ENCODE measurements at places on chromosomes 1 and 21. TPM values are rescaled to one million over a fixed set of nuclear protein-coding genes. Genes with fewer than 3 reads are reported as not detected.

The KRTAP19-6 gene
- not detected for total RNA-seq

The TSTD1 gene
- total RNA-seq, result not detected

The KCNJ15 gene
- total RNA-seq, result 0.07 TPM

The MYCL gene
- total RNA-seq, result 1.4 TPM

The GABRD gene
- total RNA-seq, result 0.74 TPM

The PGBD5 gene
- total RNA-seq, result 0.63 TPM

The CRYZ gene
- total RNA-seq, result 67.7 TPM

The NGF gene
- total RNA-seq, result 4.4 TPM

The CRYZL1 gene
- 10.2 TPM for total RNA-seq

The MROH7 gene
- not detected for total RNA-seq

The S100A14 gene
- total RNA-seq, result 0.45 TPM

The TCHH gene
- total RNA-seq, result 0.14 TPM

The RNU11 gene
- total RNA-seq, result not detected

The GOLT1A gene
- total RNA-seq, result 4.1 TPM

The TMPRSS3 gene
- total RNA-seq, result not detected

The BMP8B gene
- total RNA-seq, result 4.3 TPM

The OR2L8 gene
- total RNA-seq, result not detected

The NFIA gene
- total RNA-seq, result 5.1 TPM

The RHD gene
- total RNA-seq, result not detected

The TRPM2 gene
- 9.3 TPM for total RNA-seq

The BEST4 gene
- total RNA-seq, result 0.37 TPM

The C1orf185 gene
- not detected for total RNA-seq

The NPHS2 gene
- not detected for total RNA-seq

The ZNF683 gene
- total RNA-seq, result not detected

The RORC gene
- not detected for total RNA-seq

The LAMTOR2 gene
- 155 TPM for total RNA-seq

The CLCA4 gene
- total RNA-seq, result not detected

The ZNHIT6 gene
- 20.9 TPM for total RNA-seq

The PIK3CD gene
- 6.6 TPM for total RNA-seq

The RNF2 gene
- total RNA-seq, result 19.1 TPM

Data from A549 treated with RU486 at 1 μM for 4 hours (cell line).